ENCODE measurements at places on chromosomes 6 and 20. TPM values are rescaled to one million over a fixed set of nuclear protein-coding genes. Genes with fewer than 3 reads are reported as not detected.

NKX2-4 gene
- not detected for total RNA-seq

GRCh38 chr20:31967830-31968249, at the start of gene XKR7:
TSS of gene XKR7 (plus strand) at chr20:31968151. CDS start at chr20:31968176, 25 bp downstream.
- no peak for DNase-seq

LST1 gene
- total RNA-seq: not detected

- DNase-seq: peak; percentile 72
Measured at GRCh38 chr20:62159839-62160238, 16.3 kb downstream of the SS18L1 start.

- DNase-seq: no peak
Measured at GRCh38 chr6:169726963-169727362, 2.7 kb upstream of the PHF10 start.

FOXS1 gene
- not detected for total RNA-seq

ADGRB3 gene
- not detected for total RNA-seq

MEI4 gene
- not detected for total RNA-seq

DNA sequence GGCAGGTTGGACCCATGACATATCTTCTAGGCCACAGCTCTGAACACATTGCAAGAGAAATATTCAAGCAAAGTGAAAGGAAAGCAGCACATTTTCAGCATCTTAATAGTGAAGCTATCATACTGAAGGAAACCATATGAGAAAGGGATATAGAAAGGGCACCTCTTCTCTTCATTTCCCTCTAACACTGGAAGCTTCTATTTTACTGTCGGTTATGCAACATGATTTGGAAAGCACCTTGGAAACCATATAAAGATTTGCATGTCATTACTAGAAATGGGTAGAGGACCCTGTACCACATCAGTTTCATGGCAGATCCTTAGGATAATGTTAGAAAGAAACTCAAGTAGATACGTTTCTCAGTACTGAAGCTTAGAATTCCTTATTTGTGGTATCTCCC, 70.5 kb upstream of the HMGN3 start:
- DNase-seq: no peak

VWA7 gene
- total RNA-seq: 0.54 TPM

- DNase-seq: no peak
Measured at GRCh38 chr6:33013608-33014007, 4.2 kb upstream of the HLA-DOA start.

Measured in GM23248 (cell line).